ENCODE measurements at places on chromosomes 2 and 18.

DNA sequence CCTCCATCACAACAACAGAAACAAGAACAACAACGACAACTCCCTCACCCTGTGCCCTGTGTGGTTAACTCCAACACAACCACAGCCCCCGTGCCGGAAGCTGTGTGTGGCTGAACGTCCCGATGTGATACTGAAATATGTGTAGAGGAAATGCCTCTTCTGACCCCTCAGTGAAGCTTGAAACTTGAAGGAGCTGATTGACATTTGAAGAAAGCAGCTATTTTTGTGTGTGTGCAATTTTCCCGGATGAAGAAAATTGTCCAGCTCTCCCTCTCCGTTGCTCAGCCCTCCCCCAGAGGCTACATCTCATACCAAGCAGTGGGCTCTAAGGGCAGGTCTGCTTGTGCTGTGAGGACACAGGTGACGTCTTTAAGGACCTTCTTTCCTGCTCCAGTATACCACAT, 173.8 kb downstream of the ICOS start:
- DNase-seq, result no peak

DNA sequence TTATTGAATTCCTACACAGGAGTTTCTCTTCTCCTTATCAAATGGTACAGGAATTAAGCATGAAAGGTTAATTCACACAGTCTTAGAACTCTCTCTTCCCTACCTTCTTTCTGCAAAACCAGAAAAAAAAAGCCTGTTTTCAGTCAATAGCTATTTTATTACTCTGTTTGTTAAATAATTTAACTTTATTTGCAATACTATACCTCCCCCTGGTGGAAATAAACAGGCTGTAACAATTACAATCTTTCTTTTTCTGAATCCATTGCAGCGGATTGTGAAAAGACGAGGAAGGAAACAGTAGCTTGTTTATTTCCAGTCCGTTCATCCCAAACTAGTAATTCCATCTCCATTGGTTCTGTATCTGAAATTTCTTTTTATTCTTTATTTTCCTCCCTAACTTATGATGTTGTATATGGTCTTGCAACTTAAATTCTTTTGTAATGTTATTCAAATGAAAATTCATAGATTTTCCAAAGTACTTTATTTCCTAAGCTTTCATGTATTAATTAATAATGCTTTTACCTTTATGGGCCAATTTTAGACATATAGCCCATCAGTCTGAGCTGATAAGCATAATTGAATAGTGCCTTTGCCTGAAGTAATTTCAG, 165.2 kb downstream of the SH3BP4 start:
- no peak for DNase-seq

DNA sequence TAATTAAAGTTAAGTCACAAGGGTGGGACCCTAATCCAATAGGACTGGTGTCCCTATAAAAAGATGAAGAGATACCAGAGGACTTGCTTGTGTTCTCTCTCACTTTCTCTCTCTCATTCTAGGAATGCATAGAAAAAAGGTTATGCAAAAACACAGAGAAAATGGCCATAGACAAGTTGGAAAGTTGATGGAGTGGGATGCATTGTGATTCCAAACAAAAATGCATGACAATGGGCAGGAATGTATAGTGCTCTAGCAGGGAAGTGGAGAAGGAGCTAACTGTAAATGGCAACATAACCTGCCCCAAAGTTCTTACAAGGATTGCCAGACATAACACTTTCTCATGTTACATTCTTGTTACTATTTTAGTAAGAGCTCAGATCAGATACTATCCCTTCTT, 301.6 kb upstream of the LRATD1 start:
- DNase-seq, result no peak

DNA sequence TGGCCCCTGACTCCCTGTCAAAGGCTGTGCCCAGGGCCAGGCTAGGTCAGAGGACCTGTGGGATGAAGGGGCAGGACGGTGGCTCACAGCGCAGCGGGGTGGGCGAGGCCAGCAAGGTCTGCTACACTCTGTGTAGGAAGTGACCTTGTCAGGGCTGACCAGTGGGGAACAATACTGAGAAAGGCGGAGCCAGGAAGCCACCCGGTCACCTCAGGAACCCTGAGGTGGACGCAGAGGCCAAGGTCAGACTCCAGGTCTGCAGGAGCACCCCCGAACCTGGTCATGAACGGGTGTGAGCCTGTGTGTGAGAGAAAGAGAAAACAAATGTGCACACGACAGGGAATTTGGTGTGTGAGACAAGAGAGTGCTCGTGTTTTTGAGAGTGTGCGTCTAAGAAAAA, 72.3 kb downstream of the SMAD7 start:
- DNase-seq, result no peak

DNA sequence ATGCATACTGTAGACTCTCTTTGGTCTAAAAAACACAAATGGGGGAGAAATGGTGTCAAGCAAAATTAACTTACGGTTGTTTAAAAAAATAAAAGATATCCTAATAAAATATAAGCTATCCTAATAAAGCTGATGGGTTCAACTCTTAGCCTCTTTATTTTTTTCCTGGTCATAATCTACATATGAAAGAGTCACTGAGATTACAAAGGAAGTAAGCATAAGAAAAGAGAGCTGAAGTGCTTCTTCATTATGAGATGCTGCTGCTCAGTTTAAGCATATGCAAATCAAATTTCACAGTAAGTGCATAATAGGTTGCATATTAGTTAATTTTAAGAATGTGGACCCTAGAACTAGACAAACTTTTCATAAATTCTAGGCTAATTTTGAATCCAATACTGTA, 59.9 kb upstream of the DNER start:
- DNase-seq, result no peak

GRCh38 chr2:110791435-110791834, 59.1 kb downstream of the ACOXL start:
- no peak for DNase-seq

DNA sequence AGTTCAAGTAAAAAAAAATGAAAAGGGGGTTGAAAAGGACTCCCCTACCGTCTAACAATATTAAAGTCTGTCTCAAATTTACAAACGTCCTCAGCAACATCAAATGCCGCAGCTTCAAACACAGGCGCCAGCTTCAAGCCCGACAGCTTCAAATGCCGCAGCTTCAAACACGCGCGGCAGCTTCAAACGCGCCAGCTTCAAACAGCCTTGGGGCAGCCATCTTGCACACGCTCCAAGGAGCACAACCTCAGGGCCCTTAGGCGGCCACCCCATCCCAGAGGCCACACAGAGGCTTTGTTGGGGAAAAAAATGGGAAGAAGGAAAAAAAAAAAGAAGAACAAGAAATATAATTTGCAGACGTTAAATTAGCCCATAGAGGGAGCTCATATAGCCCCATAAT, 244.4 kb upstream of the VRK2 start:
- DNase-seq, result peak; percentile 17

GRCh38 chr18:67367540-67367939, 149.0 kb downstream of the DSEL start:
- no peak for DNase-seq

GRCh38 chr2:58876126-58876525, 635.0 kb upstream of the FANCL start:
- no peak for DNase-seq

DNA sequence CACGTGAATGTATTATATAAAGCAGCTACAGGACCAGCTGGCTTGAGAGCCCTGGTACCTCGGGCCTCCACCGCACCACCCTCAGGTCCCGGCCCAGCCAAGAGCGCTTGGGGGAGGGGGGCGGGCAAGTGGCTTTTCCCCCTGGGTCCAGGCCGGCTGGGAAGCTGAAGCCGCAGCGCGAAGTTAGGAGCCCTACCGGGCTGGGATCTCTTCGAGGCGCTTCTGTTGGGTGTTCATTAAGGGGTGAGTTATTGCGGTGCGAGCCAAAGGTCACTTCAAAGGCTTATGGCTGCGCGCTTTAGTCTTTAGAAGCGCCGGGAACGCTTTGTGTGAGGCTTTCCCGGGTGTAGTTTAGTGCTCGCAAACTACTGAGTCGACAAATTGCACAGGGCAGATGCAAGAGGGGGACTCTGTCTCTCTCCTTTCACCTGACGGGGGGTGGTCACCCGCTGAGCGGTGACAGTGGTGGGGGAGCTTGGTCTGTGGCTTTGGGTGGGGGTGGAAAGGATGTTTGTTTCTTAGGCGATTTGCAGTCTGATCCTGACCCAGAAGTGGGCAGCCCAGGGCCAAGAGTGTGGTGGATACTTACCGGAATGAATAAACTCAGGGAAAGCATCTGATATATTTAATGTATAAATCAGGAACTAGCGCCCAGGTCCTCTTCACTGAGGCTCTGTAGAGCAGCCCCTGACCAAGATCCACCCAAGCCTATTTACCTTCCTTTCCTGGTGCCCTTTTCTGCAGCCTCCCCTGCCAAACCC, 6.0 kb downstream of the HOXD3 start:
- no peak for DNase-seq

DNA sequence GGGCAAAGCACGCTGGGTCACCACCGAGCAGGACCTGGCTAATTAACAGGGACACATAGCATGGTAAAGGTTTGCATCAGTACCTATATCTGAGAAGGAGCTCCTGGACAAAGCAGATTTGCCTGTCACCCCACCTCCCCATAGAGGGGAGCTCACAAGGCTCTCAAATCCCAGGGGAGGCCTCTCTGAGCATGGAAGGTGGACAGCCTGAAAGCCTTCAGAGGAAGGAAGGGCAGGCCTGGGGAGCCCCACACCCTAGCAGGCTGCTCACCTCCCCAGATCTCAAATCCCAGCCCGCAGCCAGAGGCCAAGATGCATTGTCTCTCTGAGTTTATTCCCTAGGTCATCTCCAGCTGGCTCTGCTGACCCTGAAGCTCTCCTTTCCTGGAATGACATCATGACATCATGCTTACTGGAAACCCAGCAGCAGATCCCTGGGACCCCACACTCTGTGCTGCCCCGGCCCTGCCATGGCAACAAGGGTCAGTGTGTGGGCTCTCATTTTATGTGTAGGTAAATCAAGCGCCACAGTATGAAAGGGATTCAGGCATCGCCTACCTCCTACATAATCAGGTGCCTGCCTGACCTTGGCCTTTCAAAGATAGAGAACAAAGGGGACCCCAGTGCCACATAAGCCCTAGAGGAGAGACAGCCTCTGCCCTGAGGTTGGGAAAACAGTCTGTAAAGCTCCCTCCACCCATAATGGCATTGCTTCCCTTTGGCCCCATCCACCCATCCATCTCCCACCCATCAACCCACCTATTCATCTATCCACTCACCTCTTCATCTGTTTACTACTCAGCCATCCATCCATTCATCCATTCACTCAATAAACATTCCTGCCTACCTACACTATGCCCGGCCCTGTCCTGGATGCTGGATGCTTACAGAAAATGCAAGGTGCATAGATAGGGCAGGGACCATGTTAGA, 15.7 kb upstream of the TEX51 start:
- no peak for DNase-seq

DNA sequence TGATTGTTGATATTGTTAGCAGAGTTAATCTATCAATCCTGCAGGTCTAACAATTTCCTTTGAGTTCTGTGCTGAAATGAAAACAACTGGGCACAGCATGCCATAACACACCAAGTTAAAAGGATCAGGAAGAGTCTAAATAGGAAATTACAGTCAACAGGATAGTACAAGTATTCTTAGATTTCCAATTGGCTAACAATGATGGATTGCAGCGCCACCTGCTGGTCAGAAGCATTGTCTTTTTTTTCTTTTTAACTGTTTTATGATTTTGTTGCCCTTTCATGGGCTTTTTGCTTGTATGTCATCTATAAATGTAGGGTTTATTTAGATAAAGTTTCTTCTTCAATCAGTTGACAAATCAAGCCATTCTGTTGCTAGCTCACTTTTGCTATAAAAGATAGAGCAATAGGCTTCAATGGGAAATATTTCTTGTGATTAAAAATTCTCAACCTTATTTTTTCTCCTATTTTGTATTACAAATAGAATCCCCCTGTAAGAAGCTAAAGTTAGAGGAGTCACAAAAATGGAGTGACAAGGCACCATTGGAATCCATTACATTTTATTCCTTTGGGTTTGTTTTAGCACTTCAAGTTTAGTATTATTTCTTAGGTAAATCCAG, 40.8 kb upstream of the RPRM start:
- DNase-seq, result peak; percentile 82

GRCh38 chr2:8006626-8007025, 675.2 kb upstream of the ID2 start:
- DNase-seq, result no peak

DNA sequence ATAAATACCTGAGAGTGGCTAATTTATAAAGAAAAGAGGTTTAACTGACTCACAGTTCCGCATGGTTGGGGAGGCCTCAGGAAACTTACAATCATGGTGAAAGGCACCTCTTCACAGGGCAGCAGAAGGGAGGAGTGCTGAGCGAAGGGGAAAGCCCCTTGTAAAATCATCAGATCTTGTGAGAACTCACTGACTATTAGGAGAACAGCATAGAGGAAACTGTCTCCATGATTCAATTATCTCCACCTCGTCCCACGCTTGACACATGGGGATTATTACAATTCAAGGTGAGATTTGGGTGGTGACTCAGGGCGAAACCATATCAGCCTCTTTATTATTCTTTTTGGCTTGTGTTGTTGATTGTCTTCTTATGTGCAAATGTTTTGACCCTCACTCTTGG, 76.2 kb downstream of the WDR7 start:
- no peak for DNase-seq

DNA sequence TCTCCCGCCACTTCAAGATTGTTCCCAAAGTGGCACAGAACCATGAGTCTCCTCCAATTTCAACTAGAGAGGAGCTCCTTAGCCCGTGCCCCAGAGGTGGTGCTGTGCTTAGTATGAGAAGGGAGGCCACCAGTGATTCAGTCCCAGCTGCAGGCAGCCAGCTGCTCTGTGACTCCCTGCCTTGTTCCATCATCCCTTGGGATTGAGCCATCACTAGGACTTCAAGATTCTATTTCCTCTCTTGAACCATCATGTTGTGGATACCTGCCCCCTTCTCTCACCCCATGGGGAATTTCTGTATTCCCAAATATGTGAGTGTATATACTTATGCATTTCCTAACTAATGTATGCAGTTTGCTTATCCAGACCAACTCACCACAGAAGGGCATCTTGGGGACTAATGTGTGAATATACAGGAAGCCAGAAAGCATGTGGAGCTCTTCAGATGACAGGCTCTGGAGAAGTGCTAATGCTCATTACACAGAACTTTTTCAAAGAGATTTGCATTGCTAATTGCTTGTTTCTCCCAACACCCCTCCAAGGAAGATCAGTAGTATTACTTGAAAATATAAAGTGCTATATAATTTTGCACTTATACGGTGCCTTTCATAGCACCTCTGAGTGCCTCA, 111.0 kb upstream of the MAP3K20 start:
- no peak for DNase-seq

DNA sequence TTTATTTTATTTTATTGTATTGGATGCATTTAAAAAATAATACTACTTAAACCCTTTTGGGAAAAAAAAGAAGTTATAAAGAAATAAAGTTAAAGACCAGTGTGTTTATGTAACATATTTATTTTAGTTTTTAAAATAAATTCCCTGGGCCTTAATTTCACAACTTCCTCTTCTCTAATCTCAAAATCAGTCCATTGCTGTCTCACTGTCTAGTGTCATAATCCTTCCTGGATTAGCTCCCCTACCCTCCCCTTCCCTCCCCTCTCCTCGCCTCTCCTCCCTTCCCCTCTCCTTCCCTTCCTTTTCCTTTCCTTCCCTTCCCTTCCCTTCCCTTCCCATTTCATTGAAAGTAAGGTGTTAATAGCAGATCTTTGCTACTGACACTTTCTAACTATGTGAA, 40.3 kb upstream of the ZEB2 start:
- no peak for DNase-seq

- DNase-seq, result no peak
These were observed 196.1 kb downstream of the SLC4A3 start for GRCh38 chr2:219823574-219823973.

All from testis (tissue), 5 donors.